NCI-H1436 treated with DMSO at 0.1 percent for 48 hours (cell line): ENCODE measurements at places on chromosomes 3 and 15.

GRCh38 chr3:167835359-167835758 lies 99.8 kb downstream of the SERPINI1 start:
- DNase-seq: no peak

DNA sequence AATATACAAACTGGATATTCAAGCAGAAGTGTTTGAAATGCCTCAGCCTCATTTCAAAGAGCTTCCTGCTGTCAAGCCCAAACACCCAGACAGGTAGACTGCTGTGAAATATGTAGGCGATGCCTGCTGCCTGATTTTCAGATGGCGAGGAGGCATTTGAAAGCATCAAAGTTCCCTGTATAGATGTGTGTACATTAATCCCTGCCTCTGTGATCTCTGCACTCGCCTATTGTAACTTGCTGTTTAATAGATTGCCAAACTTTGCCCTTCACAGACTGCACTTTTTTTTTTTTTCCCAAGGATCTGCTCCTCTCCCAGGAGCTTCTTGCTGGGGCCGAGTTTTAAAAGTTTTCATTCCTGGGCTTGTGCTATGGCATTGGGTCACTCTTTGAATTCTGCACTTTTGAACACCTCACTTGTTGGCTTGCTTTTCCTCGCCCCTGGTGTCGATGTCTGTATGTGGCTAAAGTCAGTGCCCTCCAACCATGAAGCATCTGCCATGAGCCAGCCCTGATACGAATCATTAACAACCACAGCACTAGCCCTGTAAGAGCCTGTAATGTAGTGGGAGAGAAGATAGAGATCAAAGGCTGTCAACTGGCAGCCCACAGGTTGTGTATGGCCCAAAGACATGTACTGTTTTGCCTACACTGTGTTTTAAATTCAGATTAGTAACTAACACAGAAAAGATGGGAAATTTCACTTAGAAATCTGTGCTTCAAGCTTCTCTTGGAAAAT lies 287.6 kb upstream of the ICE2 start:
- no peak for DNase-seq

DNA sequence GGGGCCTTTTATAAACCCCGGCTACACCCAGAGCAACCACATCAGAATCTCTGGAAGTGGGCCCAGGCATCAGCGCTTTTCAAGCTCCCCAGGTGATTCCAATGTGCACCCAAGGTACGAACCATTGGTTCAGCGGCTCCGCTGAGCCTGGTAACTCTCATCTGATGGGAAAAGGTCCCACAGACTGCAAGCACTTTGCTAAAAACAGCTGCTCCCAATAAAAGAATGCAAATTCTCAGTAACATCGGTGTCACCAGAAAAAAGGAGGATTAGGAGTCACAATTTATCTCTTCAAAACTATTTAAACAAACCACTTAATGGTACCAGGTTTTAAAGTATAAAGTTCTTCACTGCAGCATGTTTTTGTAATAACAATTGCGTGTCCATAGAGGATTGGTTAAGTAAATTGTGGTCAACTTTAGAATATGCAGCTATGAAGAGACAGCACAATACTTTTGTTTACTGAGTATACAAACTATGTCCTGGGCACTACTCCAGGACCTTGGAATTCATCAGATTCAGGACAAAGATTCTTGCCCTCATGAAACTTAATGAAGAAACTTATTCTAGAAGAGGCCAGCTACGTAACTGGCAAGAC lies 660.7 kb upstream of the ADAMTS9 start:
- DNase-seq: no peak

- no peak for DNase-seq
Measured at GRCh38 chr3:47260605-47261004, 22.0 kb downstream of the KIF9 start.

GRCh38 chr15:38307251-38307650 lies 54.6 kb downstream of the SPRED1 start:
- DNase-seq: no peak

DNA sequence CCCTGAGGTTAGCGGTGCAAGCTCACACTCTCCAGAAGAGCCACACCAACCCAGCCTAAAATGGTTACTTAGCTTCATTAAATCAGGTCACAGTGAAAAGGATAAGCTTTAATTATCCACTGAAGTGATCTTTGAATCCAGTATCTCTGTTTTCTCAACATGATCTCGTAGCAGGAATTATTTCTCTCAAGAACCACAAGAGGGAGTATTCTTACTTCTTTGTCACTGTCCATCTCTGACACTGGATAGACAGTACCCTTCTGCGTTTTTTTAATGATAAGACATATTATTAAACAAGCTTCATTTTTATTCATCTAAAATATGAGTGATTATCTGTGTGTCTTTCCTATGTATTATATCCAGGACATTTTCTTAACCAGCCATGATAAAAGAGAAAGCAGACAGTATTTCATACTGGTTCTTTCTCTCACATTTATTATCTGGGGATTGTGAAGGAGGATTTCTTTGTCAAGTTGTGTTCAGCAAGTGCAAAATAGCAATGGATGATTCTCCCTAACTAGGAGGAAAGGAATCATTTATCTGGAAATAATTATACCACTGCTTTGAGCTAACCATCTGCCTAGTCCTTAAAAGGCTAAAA lies 105.4 kb upstream of the CCDC54 start:
- peak; percentile 25 for DNase-seq
